NCI-H1105 treated with DMSO at 0.1 percent for 48 hours (cell line): ENCODE measurements at places on chromosomes 5 and 9.
A peak's percentile ranks its signal among the peaks of the same experiment; 100 is the strongest.

- no peak for DNase-seq
Measured at GRCh38 chr5:65252977-65253376, 228.7 kb downstream of the ADAMTS6 start.

DNA sequence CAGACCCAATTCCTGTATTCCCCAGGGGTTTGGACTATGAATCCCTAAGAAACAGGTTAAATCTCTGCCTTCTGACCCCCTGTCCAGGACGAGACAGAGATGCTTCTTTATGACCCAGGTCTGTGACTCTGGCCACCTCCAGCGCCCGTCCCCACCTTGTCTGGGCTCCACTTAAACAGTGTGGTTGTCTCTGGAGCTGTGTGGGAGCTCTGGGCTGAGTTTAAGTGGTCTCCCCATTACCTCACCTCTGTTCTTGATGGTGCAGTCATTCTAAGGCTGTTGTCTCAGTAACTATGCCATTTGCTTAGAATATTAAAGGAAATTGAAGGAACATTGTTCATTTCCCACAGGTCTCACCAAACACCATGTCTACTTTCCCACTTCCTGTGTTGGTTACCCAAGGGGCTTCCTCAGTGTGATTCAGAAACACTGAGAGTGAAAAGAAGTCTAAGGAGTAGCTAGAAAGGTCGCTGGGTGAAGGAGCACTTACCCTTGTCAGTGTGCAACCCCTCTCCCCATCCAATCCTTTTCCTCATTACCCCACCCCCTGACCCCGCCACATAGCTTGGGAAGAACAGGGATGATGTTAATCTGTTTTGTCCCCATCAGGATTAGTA lies 127.8 kb upstream of the CKMT2 start:
- DNase-seq: no peak

- peak; percentile 61 for DNase-seq
Measured at GRCh38 chr9:27750566-27750965, 177.3 kb upstream of the C9orf72 start.

GRCh38 chr5:35182486-35182885 lies 47.8 kb downstream of the PRLR start:
- no peak for DNase-seq

GRCh38 chr9:109440797-109441287 lies 57.3 kb downstream of the PTPN3 start:
- peak; percentile 59 for DNase-seq

DNA sequence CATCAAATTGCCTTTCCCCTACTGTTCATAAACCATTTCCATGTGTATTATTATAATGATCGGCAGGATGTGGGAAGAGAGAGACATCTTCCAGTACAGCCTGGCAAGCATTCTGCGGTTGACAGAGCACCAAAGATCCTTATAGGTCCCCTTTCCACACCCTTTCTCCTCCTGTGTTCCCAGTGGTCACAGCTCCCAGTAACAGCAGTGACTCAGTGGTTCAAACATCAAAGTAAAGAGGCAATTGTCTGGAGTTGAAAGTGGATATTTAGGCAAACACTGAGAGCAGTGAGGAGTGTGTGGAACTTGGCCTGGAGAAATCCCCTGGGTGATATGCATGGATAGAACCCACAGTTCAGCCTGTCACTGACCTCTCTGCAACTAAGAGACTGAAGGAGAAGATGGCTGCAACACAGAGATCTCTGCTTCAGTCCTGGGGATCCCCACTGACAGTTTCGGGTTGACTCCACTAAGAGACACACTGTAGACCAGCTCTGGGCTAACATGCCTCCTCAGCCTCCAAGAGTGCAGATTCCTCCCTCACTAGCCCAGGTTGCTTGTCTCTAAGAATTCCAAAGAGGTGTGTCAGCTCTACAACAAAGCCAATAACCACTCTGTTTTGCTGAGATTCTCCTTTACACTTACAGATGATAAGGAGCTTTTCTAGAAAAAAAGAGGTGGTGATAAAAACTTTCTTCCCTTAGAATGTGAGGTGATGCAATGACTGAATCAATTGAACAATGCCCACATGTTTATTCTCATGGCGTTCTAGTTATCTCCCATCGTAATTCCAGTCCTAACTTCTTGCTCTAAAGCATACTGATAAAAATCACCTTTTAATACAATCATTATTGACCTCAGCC lies 94.4 kb upstream of the IL6ST start:
- no peak for DNase-seq

DNA sequence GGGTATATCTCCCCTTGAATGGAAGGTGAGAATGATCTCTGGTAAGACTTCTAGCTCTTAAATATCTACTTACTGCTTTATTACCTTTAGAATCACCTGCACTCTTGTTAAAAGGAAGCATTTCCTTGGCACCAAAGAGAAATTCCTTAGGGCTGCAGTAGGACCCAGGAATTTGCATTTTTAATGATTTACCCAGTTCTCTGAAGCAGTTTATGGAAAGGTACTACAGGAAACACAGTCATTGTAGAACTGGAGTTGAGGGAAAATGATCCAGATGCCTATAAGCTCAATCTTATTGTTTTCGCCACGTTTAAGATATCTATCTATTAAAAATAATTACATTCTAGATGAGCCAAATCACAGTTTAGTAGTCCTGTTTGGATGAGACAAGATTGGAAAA lies 9.5 kb upstream of the C9 start:
- DNase-seq: no peak

DNA sequence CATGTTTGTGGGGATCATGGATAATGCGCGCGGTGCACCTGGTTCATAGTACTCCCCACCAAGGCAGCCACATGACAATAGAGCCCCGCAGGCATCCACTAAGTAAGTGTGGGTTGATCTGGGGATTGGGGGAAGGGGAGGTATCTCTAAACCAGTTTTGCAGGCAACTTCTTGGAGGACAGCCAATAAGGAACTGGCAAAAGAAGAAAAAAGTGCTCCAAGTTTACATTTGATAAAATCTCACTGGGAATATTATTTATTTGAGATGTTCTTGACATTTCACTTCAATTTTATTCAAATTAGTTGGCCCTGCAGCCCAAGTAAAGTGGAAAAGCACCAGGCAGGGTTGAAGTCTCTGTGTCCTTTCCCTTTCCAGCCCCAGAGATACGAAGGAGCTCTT lies 8.5 kb downstream of the FBP1 start:
- no peak for DNase-seq

GRCh38 chr5:154193283-154193682 lies 2.8 kb downstream of the GALNT10 start:
- no peak for DNase-seq

GRCh38 chr9:129008469-129008965 lies 19.6 kb downstream of the SH3GLB2 start:
- DNase-seq: no peak

- DNase-seq: no peak
Measured at GRCh38 chr9:84710701-84711397, 41.3 kb downstream of the NTRK2 start.

- DNase-seq: no peak
Measured at GRCh38 chr5:161286066-161286655, 260.4 kb downstream of the GABRB2 start.

- DNase-seq: no peak
Measured at GRCh38 chr5:161022151-161022550, 170.1 kb upstream of the ATP10B start.

DNA sequence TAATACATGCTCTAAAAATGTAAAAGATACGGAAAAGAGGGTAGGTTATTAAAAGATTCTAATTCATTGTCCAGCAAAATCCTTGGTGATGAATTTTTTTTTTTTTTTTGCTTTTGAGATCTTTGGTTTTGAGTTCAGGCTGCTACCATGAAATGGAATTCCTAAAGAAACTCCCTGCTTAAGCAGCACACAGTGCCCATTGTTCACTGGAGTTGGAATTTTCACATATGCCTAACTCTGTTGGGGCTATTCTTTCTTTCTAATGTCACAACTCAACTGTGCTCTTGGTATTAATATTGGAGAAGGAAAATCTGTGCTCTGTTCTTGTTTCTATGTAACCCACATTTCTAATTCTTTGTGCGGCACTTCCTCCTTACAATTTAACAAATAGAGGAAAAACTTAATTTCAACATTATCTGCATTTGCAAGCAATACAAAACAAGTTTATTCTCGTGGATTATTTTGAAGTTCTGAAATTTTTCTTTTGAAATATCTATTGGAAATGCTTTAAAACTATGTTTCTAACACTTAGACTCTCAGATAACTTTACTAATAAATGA lies 21.6 kb downstream of the MATR3 start:
- no peak for DNase-seq

- DNase-seq: no peak
Measured at GRCh38 chr5:170169996-170170395, 62.8 kb upstream of the C5orf58 start.

- no peak for DNase-seq
Measured at GRCh38 chr5:164002628-164003027, 497.2 kb downstream of the MAT2B start.

- DNase-seq: no peak
Measured at GRCh38 chr5:115349001-115349817, 52.8 kb upstream of the CCDC112 start.

DNA sequence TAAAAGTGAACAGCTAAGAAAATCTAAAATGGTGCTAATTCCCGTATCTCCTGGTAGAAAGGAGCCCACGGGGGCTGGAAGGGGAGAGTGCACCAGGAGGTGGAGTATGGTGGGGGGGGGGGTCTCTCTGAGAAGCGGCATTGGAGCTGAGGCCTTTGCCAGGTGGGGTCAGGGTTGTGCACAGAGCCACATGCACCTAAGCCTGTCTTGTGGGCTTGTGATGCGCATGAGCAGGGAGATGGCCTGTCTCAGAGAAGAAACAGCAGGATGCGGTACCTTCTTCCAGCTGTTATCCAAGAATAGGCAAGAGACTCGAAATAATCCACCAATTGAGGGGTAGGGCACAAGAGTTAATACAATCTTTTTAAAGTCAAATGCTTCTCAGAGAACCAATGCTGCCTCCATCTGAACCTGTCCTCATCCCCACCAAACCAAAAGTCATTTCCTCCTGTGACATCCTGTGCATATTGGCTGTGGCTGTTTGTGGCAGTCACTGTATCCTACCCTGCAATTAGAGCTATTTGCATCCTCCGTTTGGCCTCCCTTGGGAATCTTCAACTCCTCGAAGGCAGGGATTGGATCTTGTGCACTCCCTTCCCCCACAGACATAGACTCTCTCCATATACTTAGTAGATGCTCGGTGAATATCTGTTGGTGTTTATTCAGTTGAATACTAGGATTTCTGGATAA lies 45.4 kb downstream of the FGF1 start:
- no peak for DNase-seq

DNA sequence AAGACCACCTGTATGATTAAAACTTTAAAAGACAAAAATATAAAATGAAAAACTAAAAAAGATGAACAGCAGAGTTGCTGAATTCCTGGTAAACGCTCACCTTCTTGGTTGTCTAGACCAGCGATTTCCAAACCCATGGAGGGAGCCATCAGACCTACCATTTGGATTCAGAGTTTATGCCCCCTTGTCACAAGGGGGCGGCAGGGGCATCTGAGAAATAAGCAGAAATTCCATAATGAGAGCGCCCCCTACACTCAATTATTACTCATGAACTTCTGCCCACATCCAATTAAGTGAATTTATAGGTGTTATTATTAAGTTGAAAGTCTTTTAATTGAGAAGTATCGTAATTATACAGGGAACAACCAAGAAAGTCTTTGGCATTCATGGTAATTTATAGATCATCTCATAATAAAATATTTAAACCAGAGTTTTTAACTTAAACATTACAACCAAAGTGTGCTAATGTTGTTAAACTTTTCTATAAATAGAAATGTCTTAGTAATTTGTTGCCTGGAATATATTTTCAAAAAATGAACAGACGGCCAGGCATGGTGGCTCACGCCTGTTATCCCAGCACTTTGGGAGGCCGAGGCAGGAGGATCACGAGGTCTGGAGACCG lies 35.2 kb upstream of the SPATA31C2 start:
- peak; percentile 29 for DNase-seq

- no peak for DNase-seq
Measured at GRCh38 chr5:11012295-11012694, 251.3 kb upstream of the DAP start.

DNA sequence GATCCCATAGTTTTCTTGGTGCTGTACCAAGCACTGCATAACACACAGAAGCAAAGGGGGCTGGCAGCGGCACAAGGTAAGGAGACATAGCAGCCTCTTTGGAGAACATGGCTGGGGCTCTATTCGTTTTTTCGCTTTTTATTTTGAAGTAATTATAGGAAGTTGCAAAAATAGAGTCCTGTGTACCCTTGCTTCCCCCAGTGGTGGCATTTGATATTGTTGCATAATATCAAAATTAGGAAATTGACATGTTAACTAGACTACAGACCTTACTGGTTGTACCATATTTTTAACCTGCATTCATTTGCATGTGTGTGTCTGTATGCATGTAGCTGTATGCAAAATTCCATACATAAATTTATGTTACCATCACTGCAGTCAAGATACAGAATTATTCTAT lies 6.6 kb upstream of the UBQLN1 start:
- no peak for DNase-seq

- no peak for DNase-seq
Measured at GRCh38 chr5:71744009-71744790, 25.1 kb downstream of the CARTPT start.

DNA sequence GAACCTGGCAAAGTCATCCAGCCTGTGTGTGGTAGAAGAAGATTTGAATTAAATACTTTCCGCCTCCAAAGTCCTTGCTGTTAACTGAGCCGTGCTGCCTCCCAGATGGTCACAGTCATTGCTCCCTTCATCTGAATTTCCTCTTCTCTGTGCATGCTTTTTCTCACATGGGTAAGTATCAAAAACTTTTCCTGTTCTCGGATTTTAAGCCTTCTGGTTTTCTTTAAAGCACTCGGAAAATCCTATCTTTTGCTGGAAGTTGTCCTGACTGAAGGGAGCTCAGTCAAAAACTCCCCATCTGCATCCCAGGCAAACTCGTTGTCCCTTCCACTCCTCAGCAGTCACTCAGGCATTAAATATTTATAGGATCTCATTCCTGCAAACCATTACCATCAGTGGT lies 290.0 kb upstream of the PIK3R1 start:
- DNase-seq: no peak

DNA sequence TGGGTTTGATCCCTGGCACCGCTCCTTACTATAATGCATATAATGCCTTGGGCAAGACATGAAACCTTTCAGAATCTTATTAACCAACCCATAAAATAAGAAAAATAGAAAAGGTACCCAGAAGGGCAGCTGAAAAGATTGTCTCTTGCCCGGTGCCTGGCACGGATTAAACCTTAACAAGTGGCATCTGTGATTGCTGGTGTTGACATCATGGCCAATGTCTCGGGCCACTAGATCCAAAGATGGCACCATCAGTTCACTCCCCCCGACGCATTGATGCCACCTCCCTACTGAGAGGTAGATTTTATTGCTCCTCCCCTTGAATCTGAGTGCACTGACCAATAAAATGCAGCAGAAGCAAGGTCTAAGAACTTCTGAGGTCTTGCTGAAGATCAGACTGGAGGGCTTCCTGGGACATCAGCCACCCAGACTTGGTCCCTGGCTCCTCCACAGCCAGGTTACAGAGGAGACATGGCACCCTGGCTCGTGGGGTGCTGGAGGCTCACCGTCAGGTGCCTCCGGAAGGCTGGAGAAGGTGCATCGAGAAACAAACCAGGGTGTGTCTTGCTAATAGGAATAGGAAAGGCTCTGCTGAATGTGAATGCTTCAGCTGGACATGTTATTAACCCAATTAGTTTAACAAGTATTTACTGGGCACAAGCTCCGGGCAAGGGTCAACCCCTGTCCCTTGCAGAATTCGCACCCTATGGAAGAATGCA lies 80.0 kb upstream of the COL5A1 start:
- no peak for DNase-seq

GRCh38 chr9:94005272-94005901 lies 50.2 kb upstream of the BARX1 start:
- no peak for DNase-seq
